Left lobe of liver (tissue), 2 donors: ENCODE measurements at places on chromosomes 3 and 15.

GRCh38 chr3:78867409-78868372 lies 900.1 kb downstream of the ROBO1 start:
- DNase-seq: no peak

DNA sequence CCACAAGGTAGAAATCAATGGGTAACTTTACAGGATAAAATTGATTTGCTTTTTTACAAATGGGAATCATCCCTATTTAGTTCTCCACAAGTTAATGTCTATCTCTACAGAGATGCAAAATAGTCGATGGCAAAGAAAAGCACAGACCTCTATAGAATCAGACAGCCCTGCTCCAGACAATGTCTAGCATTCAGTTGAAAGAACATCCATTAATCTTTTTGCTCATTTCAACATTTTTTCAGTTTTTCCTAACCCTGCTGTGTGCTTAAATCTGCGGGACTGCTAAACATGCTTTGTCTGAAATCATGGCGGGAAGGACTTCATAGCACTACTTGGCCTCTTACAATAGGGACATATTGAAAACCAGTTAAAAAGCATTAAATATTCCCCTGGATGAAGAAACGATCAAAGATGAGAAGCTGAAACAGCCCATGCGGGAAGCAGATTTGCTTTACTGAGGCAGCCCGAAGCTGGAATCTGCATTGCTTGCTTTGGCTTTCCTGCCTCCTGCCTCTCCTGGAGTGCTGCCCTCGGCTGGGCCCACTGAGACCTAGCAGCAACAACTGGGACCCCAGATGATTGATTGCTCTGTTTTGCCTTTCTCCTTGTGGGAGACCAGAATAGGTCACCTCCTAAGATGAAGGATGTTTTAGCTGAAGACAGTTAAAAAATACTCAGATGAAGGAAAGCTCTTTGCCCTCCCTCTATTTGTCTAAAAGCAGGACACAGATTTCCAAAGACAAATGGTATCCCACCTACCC lies 38.5 kb upstream of the RASGRP1 start:
- DNase-seq: no peak

DNA sequence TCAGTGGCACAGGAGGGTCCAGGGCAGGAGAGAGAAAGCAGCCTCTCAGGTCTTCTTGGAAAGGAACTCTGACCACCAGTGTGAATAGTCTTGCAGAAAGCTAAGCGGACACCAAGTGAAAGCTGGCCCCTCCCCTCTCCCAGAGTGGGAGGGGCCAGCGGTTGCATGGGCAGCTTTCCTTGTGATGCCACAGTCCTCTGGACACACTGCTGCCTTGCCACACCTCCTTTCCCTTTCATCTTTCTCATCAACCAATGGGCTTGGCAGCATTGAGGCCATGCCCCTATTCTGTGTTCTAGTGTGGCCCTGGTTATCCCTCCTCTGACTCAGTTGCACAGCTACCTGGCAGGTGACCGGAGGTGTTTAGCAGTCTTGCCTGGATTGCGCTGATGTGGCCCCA lies 49.7 kb upstream of the GOLGA6B start:
- DNase-seq: no peak

DNA sequence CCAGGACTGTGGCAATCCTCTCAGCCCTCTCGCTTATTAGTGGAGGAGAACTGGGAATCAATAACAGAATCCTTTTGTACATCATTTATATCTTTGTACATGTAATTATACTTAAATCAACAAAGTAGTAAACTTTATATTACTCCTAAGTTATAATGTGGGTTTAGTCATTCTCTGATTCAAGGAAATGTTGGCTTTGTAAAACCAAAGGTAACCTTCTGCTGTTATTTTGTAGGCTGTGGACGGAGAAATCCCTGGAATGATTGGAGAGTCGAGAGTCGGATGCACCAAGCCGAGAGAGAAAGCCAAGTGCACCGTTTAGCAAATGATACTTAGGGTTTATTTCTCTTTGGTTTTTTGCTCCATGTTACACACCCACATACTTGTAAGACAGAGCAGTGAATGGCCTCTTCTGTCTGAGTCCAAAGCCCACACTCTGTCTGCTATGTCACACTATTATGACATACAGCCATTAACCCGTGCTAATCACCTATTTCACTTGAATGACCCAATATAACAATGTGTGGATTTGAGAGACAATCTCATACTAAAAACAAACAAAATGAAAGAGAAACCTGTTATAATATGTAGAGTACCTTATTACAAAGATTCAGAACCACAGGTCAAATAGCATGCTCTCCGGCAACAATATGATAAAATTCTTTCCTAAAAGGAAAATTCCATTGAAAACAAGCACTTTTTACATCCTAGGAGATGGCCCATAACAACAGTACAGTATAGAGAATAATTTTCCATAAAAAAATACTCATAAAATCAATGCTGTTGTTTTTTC lies 72.2 kb downstream of the MECOM start:
- no peak for DNase-seq

DNA sequence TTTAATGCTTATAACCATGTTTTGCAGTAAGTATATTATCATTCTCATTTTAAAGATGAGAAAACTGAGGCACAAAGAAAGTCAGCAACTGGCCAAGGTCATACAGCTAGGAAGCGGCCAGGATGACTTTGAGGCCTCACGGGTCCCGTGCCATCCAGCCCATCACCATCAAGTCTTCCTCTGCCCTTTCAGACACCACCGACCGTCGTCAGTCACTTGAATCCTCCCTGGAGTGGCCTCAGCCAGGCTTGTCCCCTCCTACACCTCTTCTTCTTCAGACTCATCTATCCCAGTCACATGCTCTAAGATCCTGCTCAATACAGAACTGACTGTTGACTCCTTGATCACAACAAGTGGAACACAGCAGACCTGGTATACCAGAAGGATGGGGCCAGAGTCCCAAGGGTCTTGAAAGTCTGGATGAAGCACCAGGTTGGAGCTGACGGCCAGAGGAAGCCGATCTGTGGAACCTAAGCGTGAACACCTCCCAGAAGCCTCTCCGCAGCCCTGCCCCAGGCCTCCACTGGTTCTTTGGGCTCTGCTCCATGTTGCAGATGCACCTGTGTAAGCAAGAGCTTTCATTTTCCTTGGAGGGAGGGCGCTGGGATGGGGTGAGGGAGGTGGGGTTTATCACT lies 22.1 kb downstream of the ITGA11 start:
- DNase-seq: peak; percentile 28

- peak; percentile 43 for DNase-seq
Observed at GRCh38 chr3:52891615-52892081, 5.7 kb downstream of the STIMATE start.

- DNase-seq: no peak
Observed at GRCh38 chr3:108493862-108494261, 16.5 kb downstream of the MYH15 start.

- DNase-seq: no peak
Observed at GRCh38 chr3:4739289-4740236, 239.7 kb upstream of the BHLHE40 start.

DNA sequence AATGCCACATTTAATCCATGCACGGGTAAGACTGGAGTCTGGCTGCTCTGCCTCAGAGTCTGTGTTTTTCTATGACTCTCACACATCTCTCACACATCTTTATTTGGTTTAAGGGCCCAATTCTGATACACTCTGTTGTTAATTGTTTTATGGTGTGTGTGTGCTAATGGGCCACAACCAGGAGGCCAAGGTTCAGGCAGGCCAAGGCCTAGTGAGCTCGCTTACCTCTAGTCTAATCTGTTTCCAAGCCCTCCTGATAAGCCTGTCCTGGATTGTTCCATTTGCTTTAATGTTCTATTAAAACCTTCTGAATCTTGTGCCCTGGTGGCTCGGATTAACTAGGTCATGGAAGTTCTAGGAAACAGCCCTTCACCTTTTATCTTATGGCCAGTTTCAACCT lies 445.4 kb upstream of the DPH6 start:
- no peak for DNase-seq

DNA sequence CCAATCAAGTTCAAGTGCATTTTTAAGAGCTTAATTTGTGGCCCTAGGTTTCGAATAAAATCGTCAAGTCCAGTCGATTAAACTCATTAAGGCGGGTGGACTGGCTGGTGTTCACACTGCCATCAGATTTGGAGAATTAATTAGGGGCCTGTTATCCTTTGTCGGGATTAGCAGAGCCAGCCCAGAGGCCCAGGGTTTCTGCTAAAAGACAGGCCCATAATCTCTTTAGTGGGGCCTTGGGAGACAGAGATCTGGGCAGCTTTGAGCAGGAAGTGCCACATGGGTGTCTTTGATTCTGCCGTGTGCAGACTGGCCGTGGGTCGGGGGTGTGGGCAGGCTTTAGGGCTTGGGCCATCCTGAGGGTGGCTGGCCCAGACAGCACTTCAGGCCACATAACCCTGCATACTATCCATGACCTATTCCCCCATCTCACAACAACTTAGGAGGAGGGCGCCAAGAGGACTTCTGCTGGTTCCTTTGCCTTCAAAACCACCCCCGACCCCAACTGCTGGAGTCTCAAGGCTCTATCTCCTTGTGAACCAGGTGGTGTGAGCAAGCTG lies 94.7 kb downstream of the PLXNA1 start:
- no peak for DNase-seq

- DNase-seq: peak; percentile 42
Observed at GRCh38 chr3:184716622-184717398, 4.9 kb upstream of the MAGEF1 start.

DNA sequence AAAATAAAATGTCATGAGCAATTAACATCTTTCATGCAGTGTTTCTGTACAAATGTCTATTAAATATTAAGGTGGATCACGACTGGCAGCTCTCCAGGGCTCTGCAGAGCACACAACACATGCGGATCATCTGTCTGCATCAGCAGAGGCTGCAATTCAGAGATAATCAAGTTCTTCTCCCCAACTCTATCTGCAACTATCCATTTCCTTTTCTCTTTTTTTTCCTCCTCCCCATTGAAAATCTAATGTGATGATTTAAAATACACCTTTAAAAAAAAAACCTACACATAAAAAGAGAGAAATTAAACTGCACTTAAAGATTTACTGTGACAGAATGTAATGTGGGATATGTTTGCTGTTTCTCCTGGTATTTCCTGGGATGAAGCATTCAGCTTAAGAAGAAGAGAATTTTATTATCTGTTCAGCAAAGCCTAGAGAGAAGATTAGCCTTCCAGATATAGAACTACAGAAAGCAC lies 352.6 kb upstream of the CCDC54 start:
- no peak for DNase-seq

DNA sequence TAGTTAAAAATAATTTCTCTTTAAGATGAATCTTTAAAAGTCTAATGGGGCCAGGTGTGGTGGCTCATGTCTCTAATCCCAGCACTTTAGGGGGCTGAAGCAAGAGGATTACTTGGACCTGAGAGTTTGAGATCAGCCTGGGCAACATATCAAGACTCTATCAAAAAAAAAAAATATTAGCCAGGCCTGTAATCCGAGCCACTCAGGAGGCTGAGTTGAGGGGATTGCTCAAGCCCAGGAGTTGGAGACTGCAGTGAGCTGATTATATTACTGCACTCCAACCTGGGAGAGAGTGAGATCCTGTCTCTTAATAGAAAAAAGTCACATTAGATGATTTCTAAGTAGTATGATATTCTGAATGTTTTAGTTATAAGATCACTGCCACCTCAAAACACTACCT lies 322.0 kb upstream of the MANF start:
- DNase-seq: no peak

DNA sequence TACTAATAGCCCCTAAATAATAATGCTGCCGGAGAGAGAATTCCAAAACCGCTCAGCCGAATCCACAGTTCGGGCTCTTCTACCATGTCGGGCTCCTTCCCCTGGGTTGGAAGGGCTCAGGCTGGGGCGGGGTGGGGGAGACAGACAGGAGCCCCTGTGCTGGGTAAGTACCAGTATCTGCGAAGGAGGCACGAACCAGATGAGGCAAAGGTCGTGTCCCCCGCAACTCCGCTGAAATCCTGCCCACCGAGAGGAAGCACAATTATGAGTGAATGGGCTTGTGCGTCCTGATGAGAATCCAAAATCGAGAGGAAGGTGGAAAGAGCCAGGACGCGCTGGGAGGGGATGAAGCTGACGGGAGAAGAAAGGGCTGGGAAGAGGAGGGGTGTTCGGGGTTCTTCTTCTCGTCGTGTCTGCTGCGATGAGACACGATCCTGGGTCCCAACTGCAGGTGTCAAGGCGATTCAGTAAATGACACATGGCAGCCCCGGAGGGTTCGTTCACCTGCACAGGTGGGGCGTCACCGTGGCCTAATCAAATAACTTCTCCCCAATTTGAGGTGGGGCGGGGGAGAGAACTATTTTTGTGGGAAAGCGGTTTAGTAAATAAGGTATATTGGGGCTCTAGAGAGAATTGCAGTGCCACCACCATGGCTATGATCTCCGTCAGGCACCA lies 707 bp upstream of the FAM81A start:
- DNase-seq: no peak

- DNase-seq: no peak
Observed at GRCh38 chr3:161247049-161247448, 25.9 kb downstream of the NMD3 start.

DNA sequence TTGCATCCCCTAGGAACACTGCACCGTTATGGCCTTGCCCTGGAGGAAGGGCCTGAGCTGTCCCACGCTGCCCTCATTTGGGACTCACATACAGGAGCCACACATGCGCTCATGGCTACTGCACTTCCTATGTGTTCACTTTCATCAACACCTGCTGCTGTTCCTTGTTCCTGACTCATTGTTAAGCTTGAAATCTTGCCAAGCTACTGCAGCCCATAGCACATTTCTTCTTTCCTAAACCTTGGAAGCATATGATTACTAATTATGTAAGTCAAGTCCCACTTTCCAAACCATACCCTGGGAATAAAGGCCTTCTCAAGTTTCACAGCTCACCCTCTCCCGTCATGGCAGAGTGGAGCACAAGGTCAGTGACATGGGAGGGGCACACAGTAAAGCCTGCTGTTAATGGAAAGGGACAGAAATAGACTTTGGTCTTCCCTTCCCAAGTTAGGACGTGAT lies 307.9 kb downstream of the CLSTN2 start:
- DNase-seq: no peak

DNA sequence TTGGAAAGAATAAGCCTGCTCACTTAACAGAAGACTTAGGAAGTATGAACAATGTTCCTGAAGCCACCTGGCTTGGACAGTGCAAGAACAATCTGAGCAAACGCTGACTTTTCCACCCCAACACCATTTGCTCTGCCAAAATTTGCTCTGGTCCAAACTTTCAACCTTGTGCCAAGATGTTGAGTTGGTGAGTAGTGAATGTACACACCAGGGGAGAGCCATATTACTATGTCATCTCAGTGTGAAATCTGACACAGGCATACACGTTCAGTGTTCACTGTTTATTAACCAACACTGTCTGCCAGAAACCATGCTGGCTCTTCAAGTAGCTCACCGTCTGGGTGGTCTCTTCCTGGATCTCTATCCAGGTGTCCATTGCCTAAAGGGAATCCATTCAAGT lies 152.9 kb upstream of the LPP start:
- peak; percentile 69 for DNase-seq

DNA sequence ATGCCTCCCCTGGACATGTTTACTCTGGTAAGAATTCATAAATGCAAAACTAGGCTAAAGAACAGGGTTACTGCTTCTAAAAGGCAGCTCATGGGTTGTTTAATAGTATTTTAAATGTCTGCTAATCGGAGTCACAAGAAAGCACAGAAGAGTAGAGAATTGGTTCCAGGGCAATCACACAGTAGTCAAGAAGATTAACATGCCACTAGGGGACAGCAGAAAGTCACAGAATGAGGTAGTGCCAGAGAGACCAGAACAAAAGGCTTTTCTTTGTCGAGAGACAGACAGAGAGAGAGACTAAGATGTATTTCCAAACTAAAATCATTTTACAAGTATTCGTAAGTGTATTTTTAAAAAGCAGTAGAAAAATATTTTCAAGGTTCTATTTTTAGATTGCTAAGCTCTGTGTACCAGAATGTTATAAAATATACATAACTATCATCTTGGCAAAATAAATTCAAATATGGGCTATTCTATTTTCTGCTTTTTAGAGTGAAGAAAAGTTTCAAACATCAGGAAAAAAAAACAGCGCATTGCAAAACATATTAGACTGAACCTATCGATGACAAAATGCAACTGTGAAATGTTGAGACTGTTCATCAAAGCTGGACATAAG lies 78.3 kb upstream of the CDIN1 start:
- DNase-seq: no peak
